ENCODE measurements at places on chromosomes 3 and 15.

DNA sequence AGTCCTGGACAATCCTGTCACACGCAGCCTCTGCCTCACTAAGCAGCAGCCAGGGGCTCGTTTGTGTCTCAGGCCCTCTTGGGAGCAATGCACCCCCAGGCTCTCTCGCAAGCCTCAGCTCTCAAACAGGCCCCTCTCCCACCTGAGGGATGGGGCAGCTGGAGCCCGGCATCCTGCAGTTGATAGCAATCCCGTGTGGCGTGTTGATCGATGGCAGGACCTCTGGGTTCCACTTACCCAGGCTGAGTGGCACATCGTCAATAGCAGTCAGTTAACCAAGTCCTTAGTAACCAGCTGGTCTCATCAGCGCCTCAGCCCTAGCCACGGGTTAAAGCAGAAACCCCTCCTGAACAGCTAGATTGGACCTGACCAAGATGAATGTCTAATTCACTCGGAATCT, 36.5 kb upstream of the PLXNA1 start:
- H3K4me3 ChIP-seq = no peak overlapping the region
- no peaks in the 10 kb centered on the region for H3K27me3 ChIP-seq
- no peak overlapping the region for H3K27ac ChIP-seq
- H3K4me1 ChIP-seq = peaks cover 4% of the 10 kb centered on the region

DNA sequence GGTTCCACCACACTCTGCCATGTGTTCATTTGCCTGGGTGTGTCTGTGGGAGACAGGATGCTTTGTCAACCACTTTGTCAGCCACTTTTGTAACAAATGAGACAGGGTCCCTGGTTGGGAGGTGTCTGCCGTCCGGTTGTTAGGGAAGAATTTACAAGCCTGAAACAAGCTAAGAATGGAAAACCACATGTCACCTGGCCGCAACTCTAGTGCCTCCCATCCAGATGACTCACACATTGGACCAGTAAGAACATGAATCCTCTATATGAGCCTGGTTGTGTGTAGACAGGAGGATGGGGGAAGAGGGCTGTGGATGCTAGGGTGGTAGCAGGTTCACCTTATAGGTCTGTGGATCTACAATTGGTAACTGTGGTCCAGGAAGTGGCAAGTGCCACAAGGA, 335.3 kb downstream of the CLSTN2 start:
- no peaks in the 10 kb centered on the region for H3K27me3 ChIP-seq
- H3K4me3 ChIP-seq = no peak overlapping the region
- no peaks in the 10 kb centered on the region for H3K4me1 ChIP-seq
- H3K27ac ChIP-seq = no peak overlapping the region

DNA sequence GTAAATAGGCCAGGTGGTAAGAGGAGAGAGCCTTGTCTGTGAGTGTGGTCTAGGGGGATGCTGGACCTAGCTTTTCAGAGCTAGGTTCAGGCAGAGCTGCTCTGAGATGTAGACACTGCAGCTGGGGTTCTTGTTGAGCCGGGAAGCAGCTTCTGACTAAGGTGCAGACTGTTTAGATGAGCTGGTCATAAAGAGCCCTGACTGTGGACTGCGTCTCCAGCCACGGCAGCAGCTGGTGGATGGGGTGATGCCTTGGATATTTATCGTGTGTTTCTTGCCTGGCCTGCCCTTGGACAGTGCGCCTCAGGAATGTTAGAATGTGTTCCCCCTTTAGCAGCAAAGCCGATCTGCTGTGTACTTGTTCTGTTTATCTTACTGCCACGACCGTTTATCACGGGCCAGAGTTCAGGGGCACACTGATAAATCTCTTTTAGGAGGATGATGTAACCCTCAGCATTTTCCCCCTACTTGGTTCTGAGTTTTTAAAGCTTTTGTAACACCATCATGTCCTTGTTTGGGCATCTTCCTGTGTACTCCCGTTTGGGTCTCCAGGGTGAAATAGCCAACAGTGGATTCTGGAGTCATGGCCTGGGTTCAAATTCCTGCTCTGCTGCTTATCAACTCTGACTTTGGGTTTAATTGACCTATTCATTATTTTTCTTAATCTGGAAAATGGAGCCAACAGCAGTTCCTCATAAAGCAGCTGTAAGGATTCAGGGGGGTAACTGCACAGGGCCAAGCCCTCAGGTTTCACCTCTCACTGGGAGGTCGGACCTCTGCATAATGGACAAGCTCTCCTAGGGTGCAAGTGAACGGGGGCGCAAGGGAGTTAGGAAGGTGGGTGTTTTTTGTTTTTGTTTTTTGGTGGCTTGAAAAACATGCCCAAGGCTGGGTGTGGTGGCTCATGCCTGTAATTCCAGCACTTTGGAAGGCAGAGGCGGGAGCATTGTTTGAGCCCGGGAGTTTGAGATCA, 51.4 kb downstream of the FLNB start:
- peaks cover 5% of the 10 kb centered on the region for H3K4me1 ChIP-seq
- H3K4me3 ChIP-seq = no peak overlapping the region
- H3K27me3 ChIP-seq = no peaks in the 10 kb centered on the region
- DNase-seq = no peak

DNA sequence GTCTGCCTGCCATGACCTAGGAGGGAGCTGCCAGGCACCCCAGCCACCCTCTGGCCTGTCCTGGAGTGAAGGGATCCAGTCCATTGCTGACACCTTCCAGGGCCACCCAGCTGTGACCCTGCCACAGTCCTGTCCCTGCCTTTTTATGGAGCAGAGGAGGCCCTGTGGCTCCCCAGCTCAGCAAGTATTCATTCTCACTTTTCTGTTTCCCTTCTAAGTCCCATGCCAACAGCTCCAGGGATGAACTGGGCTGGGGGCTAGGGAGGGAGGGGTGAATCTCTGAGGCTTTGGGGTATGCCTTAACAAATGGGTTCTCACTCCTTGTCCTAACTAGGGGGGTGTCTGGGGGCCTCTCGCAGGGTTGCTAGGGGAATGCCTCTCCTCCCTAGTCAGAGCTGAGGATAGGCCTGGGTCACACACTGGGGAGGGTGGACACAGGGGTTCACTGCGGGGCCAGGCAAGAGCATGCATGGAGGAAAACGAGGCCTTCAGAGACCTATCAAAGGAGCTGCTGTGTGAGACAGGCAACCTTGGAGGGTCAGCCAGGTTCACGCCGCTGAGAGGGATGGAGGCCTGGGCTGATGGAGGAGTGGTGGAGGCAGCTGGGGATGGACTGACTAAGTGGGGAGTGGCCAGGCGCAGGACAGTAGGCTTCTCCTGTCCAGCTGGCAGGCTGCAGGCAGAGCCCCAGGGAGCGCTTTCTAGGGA, 31.8 kb downstream of the EPHB3 start:
- no peak overlapping the region for H3K4me3 ChIP-seq
- H3K27me3 ChIP-seq = peaks cover 2% of the 10 kb centered on the region

- peaks cover 43% of the 10 kb centered on the region for H3K36me3 ChIP-seq
- H3K27me3 ChIP-seq = peaks cover 8% of the 10 kb centered on the region
- no peak for DNase-seq
These were observed 18.9 kb upstream of the SLC27A2 start for GRCh38 chr15:50162969-50163718.
